ENCODE measurements at places on chromosomes 16 and 17. TPM values are rescaled to one million over a fixed set of nuclear protein-coding genes. Genes with fewer than 3 reads are reported as not detected.

- DNase-seq, result peak; percentile 82
Observed at GRCh38 chr16:69179328-69180010, 7.5 kb upstream of the SNTB2 start.

- DNase-seq, result peak; percentile 52
Observed at GRCh38 chr16:19005561-19006445, 22.1 kb downstream of the TMC7 start.

The HYDIN gene
- 0.89 TPM for total RNA-seq

- DNase-seq, result no peak
Observed at GRCh38 chr17:65230040-65230439, 92.9 kb downstream of the RGS9 start.

DNA sequence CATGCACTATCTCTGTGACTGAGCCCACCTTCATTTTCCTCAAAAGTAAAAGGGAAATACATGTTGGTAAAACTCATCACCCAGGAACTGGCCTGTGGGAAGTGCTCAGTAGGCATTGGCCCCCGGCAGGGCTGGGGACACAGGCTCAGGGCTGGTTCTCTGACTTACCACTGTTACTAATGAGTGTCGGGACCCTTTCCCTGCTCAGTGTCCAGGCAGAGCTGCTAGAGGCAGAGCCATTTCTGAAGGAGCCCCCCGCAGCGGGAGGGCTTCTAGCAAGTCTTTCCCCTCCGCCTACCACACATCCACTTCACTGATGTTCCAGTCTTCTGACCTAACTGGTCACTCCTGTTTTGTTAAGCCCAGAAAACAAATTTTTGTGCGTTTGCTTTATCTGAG lies 1.7 kb upstream of the PEMT start:
- no peak for DNase-seq

The CTRL gene
- total RNA-seq, result 0.78 TPM

The WFIKKN2 gene
- total RNA-seq, result 0.51 TPM

DNA sequence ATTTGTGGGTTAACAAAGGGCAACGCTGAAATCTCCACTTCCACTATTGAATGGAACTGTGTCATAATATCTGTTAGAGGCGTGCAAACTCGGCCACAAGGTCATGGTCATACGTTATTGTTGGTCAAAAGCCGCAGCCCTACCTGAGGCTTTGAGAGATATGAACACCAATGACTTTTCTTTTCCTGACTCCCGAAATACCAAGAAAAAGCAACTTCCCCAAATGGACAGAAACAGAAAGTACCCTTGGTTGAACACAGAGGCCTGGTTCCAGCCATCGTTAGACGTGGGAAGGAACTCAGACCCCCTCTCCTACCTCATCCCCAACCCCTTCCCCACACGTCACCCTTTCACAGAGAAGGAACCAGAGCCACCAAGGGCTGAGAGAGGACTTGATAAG lies 1.4 kb upstream of the PIK3R5 start:
- no peak for DNase-seq

DNA sequence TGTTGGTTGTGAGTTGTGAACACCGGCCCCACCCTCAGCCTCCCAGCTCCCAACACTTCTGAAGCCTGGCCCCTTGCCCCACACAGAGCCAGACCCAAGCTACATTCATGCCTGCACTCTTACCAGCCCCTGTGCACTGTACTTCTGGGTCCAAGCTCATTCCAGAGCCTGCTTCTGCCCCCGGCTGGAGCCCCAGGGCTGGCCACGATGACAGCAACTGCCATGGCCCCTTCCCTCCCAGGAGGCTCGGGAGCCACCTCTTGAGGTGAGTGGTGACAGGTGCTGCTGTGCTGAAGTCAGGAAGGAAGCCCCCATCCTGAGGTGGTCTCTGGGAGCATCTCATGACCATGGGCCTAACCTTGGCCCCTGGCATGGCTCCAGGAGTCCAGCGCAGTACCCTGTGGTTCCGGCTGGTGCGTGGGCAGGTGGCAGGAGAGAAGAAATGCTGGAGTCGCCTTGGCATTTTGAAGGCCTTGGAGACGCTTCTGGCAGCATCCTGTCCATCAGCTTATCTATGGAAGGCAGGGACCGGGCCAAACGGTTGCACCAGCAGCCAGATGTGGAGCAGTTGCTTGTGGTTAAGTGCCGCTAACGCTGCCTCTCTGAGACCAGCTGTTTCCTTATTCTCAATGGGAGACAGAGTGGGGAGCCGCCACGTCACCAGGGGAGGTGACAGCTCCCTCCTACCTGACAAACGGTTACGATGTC lies 3.9 kb upstream of the CDT1 start:
- no peak for DNase-seq

- no peak for DNase-seq
Observed at GRCh38 chr16:66872559-66872942, 7.8 kb upstream of the PDP2 start.

GRCh38 chr16:27108051-27108770 lies 41.5 kb downstream of the C16orf82 start:
- no peak for DNase-seq

The RAB40B gene
- total RNA-seq, result 20.7 TPM

The KRTAP4-9 gene
- total RNA-seq, result not detected

- no peak for DNase-seq
Observed at GRCh38 chr17:53516636-53517035, 306.1 kb upstream of the KIF2B start.

- DNase-seq, result no peak
Observed at GRCh38 chr16:60206516-60206915, 1472.4 kb upstream of the GOT2 start.

The PRAC1 gene
- total RNA-seq, result not detected

DNA sequence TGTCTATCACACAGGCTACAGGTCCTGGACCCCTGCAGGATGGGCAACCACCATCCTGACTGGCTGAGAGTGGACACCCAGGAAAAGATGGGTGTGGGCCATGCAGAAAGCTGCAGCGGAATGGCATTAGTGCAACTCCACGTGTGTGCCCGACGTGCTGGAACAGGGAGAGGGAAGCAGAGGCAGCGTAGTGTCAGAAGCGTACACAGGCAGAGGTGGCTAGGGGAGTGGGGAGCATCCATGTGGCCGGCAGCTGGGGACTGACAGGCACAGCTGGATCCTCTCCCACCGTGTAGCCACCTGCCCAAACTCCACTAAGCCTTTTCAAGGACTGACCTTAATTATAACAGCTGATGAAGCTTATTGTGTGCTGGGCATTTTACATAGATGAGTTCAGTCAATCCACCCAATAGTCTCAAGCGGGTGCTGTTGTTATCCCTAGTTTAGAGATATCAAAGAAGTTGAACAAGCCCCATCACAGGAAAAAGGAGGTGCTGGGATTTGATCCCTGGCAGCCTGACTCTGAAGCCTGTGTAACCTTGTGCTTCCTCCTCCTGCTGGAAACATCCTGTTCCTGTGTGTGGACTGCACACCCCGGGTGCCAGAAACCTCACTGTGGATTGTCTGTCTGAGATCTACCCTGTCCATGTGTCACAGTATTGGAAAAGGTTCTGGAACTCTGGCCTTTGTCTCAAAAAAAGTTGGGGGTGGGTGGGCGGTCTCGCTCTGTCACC lies 114.0 kb downstream of the PRKCA start:
- no peak for DNase-seq

DNA sequence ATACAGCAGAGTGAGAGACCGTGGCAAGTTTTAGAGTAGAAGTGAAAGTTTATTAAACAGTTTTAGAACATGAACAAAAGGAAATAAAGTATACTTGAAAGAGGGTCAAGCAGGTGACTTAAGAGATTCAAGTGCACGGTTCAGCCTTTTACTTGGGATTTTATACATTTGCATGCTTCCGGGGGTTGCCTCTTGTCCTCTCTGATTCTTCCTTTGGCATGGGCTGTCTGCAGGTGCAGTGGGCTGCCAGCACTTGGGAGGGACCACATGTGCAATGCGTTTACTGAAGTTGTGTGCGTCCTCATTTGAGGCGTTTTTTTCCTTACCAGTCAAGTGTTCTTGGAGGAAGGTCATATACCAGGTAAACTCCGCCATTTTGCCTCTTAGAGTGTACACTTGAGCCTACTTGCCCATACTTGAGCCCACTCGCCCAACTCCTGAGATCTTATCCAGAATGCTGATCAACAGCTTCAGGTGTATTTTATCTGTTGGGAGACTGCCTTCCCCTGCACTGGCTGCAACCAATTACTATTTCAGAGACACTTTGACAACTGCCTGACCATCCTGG lies 195.2 kb downstream of the IRX5 start:
- DNase-seq, result no peak

DNA sequence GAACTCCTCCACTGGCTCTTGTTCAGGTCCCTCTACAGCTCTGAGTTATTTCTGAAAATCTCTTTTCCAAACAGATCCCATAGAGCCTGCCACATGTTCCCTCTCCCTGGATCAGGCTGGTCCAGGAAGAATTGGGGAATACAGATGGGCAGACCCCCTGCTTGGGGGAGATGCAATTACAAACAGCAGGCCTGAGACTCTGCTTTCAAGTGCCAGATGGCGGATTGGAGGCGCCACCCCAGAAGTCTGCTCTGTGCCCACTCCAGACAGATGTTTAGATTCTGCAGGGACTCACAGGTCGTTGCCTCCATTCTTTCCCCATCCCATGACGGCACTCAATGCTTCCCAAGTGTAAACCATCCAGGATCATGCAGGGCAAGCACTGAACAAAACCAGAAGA lies 316.6 kb downstream of the SLC39A11 start:
- no peak for DNase-seq

DNA sequence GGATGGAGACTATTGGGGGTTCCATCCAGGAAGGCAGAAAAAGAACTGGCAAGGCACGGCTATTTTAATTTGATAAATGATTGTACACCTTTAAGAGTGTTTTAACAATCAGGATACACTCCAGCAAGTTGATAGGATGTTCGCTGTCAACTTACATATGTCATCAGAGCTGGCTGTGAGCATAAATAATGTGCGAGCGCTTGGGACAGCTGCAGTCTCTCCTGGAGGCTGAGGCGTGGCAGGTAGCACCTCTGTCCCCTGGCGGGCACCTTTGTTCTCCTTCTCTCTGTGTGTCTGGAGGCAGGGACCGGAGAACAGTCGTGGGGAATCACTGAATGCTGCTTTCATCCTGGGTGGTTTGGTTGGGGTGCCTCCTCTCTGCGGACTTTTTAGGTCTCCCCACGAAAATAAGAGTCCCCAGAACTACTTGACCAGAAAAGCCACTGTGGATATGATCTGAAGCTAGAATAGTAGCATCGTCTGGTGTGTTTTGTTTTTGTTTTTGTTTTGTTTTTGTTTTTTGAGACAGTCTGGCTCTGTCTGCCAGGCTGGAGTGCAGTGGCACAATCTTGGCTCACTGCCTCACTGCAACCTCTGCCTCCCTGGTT lies 9.4 kb downstream of the BAHCC1 start:
- DNase-seq, result no peak

DNA sequence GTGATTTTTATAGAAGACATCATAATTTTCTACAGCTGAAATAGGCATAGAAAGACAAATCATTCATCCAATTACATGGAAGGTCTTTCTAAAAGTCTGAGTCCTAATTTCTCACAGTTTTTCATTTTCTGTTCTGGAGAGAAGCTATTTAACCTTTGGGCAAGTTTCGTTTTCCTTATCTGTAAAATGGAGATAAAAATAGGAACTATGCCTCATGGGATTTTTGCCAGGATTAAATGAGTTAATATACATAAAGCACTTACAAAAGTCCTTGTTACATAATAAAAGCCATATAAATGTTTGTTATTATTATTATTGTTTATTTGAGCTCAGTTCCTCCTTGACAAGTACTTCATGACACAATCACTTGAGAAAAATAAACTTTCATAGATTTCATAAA lies 121.4 kb downstream of the SKAP1 start:
- no peak for DNase-seq

The COL1A1 gene
- total RNA-seq, result 28.1 TPM

The DOC2B gene
- 3.4 TPM for total RNA-seq

DNA sequence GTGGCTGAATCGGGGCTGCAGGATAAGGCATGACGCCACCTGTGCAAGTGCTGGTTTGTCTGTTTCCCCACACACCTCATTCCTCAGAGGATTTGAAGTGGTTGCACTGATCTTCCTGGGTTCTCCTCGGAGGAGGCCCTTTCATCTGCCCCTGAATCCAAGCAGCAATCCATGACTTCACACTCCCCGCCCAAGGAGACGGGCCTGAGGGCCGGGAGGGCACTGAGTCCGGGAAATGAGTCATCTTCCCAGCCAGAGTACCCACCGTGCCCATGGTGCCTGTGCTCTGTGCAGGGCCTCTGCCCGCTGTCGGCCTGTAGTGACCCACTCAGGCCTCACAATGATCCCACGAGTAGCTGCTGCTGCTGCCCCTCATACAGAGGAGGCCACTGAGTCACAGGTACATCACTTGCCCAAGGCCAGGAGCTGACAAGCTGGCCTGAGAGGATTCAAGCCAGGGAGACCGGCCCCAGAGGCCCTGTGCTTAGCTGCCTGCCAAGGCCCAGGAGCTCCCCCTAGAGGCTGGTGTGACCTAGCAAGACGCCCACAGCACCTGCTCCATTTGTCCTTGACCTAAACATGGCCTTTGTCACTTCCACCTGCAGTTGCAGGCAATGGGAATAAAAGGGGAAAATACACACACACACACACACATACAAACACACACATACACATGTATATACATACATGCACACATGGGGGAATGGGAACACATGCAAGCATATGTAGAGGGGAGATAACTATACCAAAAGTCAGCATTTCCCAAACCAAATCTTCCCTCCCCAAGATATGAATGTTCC lies 240.0 kb downstream of the C16orf95 start:
- peak; percentile 63 for DNase-seq

DNA sequence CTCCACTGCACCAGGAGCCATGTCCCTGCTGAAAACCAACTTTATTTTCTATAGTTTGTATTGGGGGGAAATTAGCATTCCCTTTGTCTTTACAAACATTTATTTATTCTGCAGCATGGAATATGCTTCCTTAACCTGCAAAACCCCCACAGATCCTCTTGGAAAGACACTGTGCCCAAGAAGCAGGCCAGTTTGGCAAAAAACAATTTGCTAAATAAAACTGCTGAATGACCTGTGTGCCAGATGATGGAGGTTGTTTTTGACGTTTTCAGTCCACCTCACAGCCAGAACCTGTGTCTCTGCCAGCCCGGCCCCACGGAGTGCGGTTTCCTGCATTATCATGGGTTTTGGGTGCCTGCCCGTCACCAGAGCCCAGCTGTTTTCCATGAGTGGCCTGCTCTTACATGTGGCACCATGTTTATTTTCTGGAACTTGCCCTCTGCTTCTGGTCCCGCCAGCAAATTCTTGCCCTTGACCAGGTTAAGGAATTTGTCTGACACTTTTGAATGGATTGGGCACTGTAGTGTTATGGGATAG lies 26.4 kb downstream of the ORC6 start:
- peak; percentile 84 for DNase-seq

The CD79B gene
- 8.9 TPM for total RNA-seq

The PRKCA gene
- total RNA-seq, result 5.4 TPM

GRCh38 chr17:71922439-71922838 lies 198.4 kb upstream of the SOX9 start:
- DNase-seq, result no peak

DNA sequence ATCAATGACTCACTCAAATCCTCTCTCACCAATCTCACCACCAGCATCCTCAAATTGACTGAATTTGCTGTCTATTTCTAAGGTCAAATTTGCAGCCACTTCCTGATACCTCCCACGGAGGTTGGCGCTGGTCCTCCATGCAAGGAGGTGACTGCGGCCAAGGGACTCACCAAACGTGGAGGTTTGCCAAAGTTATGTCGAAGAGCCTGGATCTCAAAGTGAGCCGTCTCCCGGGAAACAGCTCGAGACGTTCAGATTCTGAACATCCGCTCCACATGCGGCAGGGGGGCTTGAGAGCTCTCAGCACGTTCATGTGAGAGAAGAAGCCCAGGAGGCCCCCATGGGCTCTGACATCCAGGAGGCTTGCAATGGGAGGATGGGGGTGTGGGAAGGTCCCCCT lies 22.6 kb downstream of the LGALS3BP start:
- DNase-seq, result no peak
